ENCODE measurements at places on chromosomes 4 and X. TPM values are rescaled to one million over a fixed set of nuclear protein-coding genes. Genes with fewer than 3 reads are reported as not detected.

The AFM gene
- total RNA-seq = not detected

The MMRN1 gene
- 0.17 TPM for total RNA-seq

The MAP3K15 gene
- not detected for total RNA-seq

DNA sequence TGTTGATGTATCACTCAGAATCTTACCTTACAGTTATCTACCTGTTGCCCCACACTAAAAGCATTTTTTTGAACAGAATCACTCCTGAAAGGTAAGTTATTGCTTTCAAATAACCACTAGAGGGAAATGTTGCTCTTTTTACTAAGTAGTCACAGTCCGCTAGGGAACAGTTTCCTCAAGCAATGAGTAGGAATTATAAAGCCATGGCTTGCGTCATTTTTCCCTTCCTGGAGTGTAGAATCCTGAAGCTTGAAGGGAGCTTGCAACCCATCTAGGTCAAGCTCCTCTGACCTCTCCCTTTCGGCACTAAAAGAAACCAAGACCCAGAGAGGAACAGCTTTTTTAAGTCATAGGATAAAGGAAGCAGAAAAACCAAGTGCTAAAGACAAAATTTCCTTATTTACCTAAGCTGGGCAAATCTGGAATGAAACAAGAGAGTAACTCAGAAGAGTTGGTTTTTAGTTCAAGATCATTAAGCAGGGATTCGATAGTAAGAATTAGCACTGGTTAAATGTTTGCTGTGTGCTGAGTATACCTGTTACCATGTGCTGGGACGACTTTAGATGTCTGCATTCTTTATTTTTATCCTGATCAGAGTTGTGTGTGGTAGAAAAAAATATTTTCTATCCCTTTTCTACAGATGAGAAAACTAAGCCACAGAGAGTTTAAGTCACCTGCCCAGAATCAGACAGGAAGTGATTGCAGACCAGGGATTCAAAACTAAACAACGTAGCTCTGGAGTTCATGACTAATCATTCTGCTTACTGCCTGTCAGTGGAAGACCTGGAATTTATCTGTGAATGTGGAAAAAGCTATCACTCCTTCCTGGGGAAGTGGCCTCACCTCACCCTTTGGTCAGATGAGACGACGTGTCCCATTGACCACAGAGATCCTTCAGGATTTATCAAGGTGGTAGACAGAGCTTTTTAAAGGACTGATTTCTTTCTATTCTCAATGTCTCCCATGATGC lies 631.5 kb downstream of the RAB28 start:
- no peak overlapping the region for H3K4me3 ChIP-seq
- no peaks in the 10 kb centered on the region for H3K27me3 ChIP-seq
- no peaks in the 10 kb centered on the region for H3K4me1 ChIP-seq
- DNase-seq = no peak
- H3K36me3 ChIP-seq = no peaks in the 10 kb centered on the region
- no peak overlapping the region for H3K27ac ChIP-seq

DNA sequence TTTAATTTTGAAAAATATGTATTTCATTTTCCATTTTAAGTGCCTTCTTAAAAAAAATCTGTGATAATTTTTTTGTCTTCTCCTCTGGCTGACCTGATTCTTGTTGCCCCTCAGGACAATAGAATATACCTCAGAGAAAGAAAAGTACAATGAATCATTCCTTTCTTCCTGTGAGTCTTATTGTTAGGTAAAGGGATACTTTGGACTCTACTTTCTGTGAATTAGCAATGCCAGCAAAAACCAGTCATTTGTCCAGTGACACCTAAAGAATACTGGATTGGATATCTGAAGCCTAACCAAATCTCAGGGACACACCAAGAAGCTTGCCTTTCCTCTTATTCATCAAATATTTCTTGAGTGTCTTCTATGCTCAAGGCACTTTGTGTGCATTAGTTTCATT lies 102.1 kb downstream of the AREG start:
- H3K4me1 ChIP-seq = peaks cover 3% of the 10 kb centered on the region
- H3K36me3 ChIP-seq = no peaks in the 10 kb centered on the region
- H3K4me3 ChIP-seq = no peak overlapping the region
- peaks cover 2% of the 10 kb centered on the region for H3K27me3 ChIP-seq
- no peak overlapping the region for H3K27ac ChIP-seq

GRCh38 chr4:120517966-120518365 lies 404.6 kb downstream of the PRDM5 start:
- no peak for DNase-seq
- H3K27ac ChIP-seq = no peak overlapping the region
- no peaks in the 10 kb centered on the region for H3K4me1 ChIP-seq
